Lower lobe of right lung (tissue), 2 donors: ENCODE measurements at places on chromosomes 13 and 19. TPM values are rescaled to one million over a fixed set of nuclear protein-coding genes. Genes with fewer than 3 reads are reported as not detected.

The MYCBP2 gene
- 91.6 TPM for total RNA-seq

DNA sequence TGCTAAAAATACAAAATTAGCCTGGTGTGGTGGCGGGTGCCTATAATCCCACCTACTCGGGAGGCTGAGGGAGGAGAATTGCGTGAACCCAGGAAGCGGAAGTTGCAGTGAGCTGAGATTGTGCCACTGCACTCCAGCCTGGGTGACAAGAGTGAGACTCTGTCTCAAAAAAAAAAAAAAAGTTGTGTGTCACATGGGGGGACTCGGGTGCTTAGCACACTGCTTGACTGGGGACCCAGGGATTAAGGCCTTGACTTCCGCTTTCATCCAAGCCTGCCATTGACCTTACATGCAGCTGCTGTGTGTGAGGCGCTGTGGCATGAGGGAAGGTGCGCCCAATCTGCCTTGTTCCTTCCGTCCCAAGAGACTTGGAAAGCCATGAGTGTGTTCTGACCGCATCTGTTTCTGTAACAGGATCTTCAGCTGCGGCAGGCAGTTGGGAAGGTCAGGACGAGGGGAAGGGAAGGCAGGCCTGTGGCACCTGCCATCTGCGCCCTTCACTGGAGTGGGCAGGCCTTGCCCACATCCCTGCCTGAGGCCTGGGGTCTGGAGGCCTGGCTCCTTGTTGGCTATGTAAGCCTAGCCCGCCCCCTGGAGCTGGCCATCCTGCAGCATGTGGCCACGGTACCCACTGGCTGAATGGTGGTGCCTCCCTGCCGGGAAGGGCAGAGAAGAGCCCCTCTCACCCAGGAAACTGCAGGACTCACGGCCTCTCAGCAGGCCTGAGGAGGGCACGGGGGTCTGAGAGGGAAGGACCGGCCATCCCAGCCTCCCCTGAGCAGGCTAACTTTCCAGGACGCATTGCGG, 23.0 kb downstream of the PPP1R37 start:
- DNase-seq, result no peak

- no peak for DNase-seq
Observed at GRCh38 chr19:40302224-40303011, 17.3 kb upstream of the AKT2 start.

The CD33 gene
- 32.0 TPM for total RNA-seq

The TRPC4 gene
- 0.71 TPM for total RNA-seq

The LGALS14 gene
- not detected for total RNA-seq

GRCh38 chr19:37966662-37967231, 59.7 kb downstream of the SIPA1L3 start:
- peak; percentile 39 for DNase-seq

The TGFBR3L gene
- total RNA-seq, result 2.1 TPM

DNA sequence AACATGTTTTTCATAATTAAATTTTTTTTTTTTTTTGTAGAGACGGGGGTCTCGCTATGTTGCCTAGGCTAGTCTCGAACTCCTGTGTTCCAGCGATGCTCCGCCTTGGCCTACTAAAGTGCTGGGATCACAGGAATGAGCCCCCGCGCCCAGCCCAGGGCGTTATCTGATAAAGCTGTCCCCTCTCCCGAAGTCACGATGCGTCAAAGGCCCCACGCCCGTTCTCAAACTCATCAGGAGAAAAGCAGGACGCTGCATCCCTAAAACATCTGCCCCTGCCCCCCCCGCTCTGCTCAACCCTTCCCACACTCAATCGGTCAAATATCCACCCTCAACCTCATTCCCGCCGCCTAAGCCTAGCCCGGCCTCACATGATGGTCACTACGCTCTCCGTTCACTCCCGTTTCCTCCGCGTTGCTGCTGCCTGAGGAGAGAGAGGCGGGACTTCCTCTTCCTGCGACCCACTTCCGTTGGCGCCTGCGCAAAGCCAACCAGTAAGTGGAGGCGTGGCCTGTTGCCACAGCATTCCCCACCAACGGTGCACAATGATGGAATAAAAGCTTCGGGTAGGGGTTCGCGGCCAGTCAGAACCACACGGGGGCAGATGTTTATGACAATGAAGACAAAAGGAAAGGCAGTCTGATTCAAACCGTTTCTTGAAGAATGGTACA, at the start of gene SNRPD2:
Gene SNRPD2 (minus strand): TSS at position 438 of the 671 bp plus-strand sequence. CDS start 65 bp downstream, at position 373.
- peak; percentile 93 for DNase-seq

The TINCR gene
- total RNA-seq, result 3.9 TPM

The GPR4 gene
- total RNA-seq, result 10.5 TPM

- DNase-seq, result no peak
Observed at GRCh38 chr13:25762281-25762680, 289.5 kb downstream of the SHISA2 start.

The CGB8 gene
- total RNA-seq, result not detected

GRCh38 chr19:35508129-35508528, 5.3 kb downstream of the DMKN start:
- DNase-seq, result no peak

DNA sequence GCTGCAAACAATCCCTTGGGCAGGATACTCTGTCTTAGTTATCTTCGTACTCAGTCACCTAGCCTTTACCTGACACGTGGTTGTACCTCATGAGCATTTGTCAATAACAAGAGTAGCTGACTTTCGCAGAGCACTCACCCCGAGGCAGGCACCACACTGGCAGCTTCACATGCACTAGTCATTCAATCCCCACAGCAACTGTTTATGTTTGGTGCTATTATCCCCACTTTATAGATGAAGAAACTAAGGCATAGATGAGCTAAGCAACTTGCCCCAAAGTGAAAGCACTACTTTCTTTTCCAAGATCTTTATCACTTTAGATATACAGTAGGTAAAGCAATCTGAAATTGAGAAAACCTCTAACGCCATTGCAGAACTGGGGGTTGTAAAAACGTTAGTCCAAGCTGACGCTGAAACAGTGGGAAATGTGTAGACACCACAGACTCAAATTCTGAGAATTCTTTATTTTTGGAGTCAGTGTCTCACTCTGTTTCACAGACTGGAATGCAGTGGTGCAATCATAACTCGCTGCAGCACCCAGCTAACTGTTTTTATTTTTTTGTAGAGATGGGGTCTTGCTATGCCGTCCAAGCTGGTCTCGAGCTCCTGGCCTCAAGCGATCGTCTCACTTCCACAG, 446.0 kb downstream of the FOXO1 start:
- no peak for DNase-seq

DNA sequence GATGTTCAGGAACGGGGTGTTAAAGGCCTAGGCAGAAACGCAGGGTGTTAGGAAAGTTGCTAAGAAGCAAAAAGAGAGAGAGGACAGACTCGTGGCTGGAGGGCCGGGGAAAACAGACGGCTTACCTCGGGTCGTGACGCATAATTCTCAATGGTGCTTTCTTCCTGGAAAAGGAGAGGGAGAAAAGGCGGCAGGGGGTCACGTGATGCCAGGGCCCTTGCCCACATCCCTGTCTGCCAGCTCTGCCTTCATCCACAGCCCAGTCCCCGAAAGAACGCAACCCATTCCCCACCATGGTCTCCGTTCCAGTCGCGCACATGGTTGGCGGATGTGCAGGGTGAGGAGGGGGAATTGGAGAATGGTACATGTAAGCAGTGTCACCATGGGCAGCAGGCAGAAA, 1.6 kb downstream of the KRTDAP start:
- no peak for DNase-seq

DNA sequence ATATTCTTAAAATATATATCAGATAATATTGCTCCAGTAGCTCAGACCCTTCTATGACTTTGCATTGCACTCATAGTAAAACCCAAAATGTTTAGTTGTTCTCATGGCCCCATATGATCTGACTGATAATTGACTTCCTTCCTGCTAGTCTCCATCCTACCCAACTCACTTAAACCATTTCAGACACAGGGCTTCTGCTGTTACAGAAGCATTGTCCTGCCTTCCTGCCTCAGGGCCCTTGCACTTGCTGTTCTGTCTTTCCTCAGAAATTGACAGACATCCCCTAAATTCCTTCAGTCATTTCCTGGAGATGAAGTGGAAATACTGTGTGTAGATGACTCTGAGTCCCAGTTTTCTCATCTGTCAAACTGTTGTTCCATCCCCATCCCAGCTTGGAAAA, 19.7 kb downstream of the FBXL12 start:
- no peak for DNase-seq

DNA sequence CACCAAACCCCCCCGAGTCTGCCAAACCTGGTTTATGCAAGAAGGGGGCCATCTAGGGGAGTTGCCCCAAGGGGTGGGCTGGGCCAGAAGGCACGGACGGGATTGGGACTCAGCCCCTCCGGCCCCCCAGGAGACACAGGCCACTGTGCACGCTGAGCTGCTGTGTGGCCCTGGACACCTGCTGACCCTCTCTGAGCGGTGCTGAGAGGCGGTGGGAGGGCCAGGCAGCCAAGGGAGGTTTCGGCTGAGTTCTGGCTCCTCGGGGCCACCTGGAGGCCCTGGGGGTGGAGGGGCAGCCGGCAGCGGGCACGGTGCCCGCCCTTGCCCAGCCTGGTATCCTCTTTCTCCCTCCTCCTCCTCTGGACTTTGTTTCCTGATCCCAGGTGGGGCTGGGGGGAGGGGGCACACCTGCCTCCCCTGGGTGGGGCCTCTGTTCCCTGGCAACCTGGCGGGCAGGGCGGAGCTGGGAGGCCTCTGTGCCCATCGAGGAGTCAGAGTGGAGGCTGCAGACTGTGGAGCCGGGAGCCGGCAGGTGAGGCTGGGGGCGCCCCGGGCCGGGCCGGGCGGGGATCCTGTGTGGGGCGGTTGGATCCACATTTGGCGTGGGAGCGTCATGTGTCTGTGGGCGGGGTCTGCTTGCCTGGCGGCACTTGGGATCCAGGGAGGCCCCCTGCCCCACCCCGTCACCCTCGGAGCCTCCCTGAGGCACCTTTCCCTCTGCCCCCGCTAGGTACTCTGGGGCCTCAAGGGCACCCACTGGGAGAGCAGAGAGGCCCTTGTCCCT, at the start of gene MISP:
Gene MISP (plus strand): TSS at position 473 of the 784 bp plus-strand sequence. CDS start 5,835 bp downstream, outside the sequence.
- peak; percentile 80 for DNase-seq

DNA sequence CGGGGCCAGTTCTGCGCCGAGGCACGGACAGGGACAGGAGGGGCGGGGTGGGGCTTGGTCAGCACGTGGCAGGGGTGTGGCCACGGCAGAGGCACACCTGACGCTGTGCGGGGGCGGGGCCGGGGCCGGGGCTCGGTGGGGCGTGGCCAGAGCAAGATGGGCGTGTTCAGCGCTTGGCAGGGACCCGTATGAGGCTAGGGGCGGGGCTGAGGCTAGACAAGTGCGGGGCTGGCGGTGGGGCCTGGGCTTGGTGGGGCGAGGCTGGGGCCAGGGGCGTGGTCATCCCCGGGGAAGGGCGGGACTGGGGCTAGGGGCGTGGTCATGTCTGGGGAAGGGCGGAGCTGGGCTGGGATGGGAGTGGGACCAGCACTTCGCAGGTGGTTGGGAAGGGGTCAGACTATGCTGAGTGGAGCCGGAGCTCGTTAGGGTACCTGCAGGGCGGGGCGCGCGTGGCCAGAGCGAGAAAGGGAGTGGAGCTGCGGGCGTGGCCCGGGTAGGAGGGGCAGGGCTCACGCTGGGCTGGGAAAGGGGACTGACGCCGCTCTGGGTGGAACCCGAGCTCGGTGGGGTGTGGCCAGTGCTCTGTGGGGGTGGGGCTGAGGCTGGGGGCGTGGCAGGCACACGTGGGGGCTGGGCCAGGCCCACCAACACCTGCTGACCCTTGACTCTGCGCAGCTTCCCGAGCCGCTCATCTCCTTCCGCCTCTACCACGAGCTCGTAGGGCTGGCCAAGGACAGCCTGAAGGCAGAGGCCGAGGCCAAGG, 12.8 kb downstream of the POLR2E start:
- peak; percentile 93 for DNase-seq

The FBXO17 gene
- 10.5 TPM for total RNA-seq

The PTPRH gene
- total RNA-seq, result 0.30 TPM

GRCh38 chr19:6271721-6272410, 7.9 kb downstream of the MLLT1 start:
- peak; percentile 72 for DNase-seq

- peak; percentile 93 for DNase-seq
Observed at GRCh38 chr19:49664171-49665035, 1.3 kb downstream of the IRF3 start.

The PSPN gene
- total RNA-seq, result 2.2 TPM

The LILRB5 gene
- total RNA-seq, result 16.0 TPM

The ZNF443 gene
- total RNA-seq, result 3.3 TPM

DNA sequence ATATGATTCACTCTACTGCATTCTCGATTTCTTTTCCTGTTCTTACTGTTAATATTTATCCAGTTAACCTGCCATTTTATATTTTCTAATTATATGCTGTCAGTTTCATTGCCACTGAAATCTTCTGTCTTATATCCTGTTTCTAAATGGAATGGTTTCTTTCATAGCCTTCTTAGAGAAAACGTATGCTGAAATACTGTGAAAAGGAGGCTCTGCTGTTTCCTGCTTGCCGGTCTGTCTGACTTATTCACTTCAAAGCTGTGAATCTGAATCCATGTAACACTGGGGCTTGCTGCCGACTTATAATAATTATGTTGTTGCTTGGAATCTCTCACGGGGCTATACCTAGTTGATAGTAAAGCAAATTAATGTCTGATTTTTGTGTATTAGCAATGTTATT, 80.0 kb downstream of the GPR12 start:
- no peak for DNase-seq

DNA sequence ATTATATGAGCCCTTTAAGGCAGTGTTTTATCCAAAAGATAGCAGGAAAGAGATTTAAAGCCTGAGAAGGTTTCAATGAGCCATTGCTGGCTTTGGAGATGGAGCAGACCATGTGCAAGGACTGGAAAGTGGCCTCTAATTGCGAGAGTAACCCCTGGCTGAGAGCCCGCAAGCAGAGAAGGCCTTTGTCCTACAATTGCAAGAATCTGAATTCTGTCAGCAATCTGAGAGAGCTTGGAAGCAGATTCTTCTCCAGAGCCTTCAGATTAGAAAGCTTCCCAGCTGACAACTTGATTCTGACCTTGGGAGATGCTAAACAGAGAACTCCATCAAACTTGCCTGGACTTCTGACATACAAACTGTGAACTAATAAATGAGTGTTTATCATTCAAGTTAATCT, 528.7 kb upstream of the KLF12 start:
- DNase-seq, result no peak
